Activated naive CD4-positive, alpha-beta T cell treated with anti-CD3 and anti-CD28 coated beads, Interleukin-2, amount 50 U/mL, for 72 hours (primary cell): ENCODE measurements at places on chromosomes 12 and 14. TPM values are rescaled to one million over a fixed set of nuclear protein-coding genes. Genes with fewer than 3 reads are reported as not detected.

- peak; percentile 59 for DNase-seq
These were observed 16.8 kb upstream of the MYL2 start for GRCh38 chr12:110937104-110937641.

DNA sequence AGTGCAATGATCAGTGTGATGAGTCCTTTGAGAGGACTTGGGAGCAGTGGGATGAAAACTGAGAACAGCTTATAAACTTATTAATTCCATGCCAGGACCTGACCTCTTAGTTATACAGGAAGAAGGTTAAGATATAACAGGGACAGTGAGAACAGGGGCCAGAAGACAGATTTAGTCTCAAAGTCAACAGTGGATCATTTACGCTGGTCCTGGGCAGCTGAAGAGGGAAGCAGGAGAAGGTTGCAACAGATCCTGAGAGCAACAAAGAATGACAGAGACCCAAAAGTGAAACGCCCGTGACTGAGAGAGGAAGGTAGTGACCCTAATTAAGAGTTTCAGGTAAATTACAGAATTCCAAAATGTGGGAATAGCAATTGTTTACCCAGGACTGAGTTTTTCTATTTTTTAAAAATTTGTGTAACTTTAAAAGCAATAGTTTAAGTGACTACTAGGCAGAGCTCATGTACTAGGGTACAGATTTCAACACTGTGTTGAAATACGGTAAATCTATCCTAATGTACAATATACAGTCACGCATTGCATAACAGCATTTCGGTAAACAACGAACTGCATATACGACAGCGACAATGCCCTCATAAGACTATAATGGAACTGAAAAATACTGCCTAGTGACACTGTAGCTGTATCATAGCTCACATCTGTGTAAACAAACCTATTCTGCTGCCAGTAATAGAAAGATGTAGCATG lies 77.7 kb upstream of the GNPNAT1 start:
- no peak for DNase-seq

- no peak for DNase-seq
These were observed 26.1 kb upstream of the ANP32D start for GRCh38 chr12:48446161-48446776.

SNX6 gene
- total RNA-seq, result 78.0 TPM
